ENCODE measurements at places on chromosomes 3 and 15.

- no peak for DNase-seq
Observed at GRCh38 chr15:25220834-25221233, 218.0 kb downstream of the UBE3A start.

DNA sequence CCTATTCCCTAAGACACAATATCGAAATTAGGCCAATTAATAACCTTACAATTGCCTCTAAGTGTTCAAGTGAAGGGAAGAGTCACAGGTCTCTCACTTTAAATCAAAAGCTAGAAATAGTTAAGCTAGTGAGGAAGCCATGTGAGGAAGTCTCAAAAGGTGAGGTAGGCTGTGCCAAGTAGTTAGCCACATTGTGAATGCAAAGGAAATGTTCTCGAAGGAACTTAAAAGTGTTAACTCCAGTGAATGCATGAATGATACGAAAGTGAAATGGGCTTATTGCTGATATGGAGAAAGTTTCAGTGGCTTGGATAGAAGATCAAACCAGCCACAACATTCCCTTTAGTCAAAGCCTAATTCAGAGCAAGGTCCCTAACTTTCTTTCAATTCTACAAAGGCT, 59.1 kb downstream of the KLF13 start:
- no peak for DNase-seq

DNA sequence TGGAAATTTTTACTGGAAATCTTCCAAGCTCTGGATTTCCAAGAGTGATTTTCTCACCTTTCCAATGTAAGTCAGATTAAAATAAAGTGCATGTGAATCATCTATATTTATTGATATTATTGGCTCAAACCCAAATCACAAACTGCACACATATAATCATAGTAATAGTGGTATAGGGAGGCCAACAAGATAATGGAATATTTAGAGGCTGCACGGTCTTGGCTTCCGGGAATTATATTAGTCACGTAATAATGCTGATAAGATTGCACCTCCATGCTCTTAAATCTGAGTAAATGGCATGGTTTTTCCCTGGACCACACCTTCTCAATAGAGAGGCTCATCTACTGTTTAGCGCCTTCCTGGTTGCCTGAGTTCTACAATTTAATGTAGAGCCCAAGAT, 567.1 kb upstream of the NR2F2 start:
- no peak for DNase-seq

DNA sequence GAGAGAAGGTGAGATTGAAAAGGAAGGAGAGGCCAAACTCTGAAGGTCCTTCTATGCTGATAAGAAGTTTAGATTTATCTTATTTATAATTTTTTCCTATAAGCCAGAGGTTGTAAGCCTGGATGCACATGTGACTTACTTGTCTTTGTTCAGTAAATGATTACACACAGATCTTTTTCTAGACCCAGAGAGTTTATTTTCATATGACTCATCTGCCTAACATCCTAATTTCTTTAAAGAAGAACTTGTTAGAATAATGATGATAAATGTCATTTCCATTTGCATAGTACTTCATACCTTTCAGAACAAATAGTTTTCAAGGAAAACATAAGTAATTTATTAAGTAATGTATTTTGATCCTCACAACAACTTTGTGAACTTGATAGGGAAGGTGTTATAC, 434.8 kb upstream of the DPH6 start:
- DNase-seq, result no peak

GRCh38 chr3:190492129-190492528, 21.8 kb upstream of the IL1RAP start:
- DNase-seq, result no peak

DNA sequence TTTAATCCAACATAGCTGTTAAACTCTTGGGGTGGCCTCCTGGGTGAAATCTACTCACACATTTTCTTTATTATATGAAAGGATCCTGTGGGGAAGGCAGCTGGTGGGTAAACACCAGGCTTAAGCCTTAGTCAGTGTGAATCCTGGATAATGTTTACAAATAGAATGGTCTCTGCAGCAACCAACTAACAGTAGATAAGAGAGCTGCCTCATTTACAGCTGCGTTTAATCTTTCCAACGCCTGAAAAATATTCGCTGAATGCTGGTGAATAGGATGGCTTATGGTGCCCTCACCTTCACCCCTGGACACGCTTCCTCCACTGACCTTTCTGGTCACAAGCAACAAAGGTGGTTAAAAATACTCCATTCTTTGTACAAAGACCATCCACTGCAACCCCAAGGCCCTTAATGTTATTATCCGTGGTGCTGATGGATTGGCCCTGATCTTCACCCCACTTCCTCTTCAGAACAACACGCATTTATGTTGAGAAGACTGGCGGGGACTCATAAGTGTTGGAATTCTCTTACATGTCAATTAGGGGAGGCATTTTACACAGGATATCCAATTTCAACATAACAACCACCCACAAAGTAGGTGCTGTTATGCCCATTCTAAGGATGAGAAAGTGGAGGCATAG, 120.0 kb upstream of the FRMD4B start:
- DNase-seq, result no peak

DNA sequence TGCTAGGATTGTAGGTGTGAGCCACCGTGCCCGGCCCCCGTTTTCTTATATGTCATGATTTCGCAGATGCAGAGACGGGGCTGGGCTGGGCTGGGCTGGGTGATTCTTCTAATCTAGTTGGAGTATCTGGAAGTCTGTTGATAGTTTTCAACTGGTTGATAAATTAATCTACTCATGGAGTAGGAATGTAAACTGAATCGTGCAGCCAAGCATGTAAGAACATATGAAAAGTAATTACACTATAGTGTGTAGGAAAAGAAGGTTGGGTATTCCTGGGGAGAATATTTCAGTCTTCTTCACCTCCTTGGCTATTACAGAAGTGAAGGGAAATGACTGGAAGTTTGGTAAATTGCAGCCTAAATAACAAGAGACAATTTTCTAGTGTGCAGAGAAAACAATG, 82.6 kb upstream of the MAGI1 start:
- DNase-seq, result no peak

GRCh38 chr3:53525765-53526703, 31.6 kb downstream of the CACNA1D start:
- no peak for DNase-seq

Data from occipital lobe (tissue), 3 donors.